ENCODE measurements at places on chromosomes 16 and 17. TPM values are rescaled to one million over a fixed set of nuclear protein-coding genes. Genes with fewer than 3 reads are reported as not detected.

WFDC1 gene
- not detected for total RNA-seq

CD300A gene
- not detected for total RNA-seq

GNGT2 gene
- not detected for total RNA-seq

ZNF48 gene
- 34.6 TPM for total RNA-seq

CDH11 gene
- not detected for total RNA-seq

ASPSCR1 gene
- 48.7 TPM for total RNA-seq

KRTAP3-1 gene
- not detected for total RNA-seq

FBXO39 gene
- total RNA-seq = not detected

PRDM7 gene
- total RNA-seq = not detected

ASGR2 gene
- not detected for total RNA-seq

HOXB5 gene
- total RNA-seq = not detected

CLEC3A gene
- total RNA-seq = not detected

CHD9NB gene
- 3.8 TPM for total RNA-seq

HOXB9 gene
- total RNA-seq = 2.1 TPM

TERB1 gene
- not detected for total RNA-seq

STH gene
- total RNA-seq = 1.0 TPM

TNFSF13 gene
- 6.2 TPM for total RNA-seq

CACNG3 gene
- total RNA-seq = not detected

XAF1 gene
- total RNA-seq = not detected

SLC5A11 gene
- not detected for total RNA-seq

KRTAP1-1 gene
- total RNA-seq = not detected

TNFAIP1 gene
- 69.6 TPM for total RNA-seq

CACNG5 gene
- total RNA-seq = not detected

C16orf89 gene
- total RNA-seq = not detected

ADAMTS18 gene
- total RNA-seq = not detected

CRISPLD2 gene
- total RNA-seq = 0.84 TPM

Measured in Caki2 (cell line).